Tongue (tissue), 3 donors: ENCODE measurements at places on chromosomes 5 and 9. TPM values are rescaled to one million over a fixed set of nuclear protein-coding genes. Genes with fewer than 3 reads are reported as not detected.

The PNPLA7 gene
- total RNA-seq, result 1.5 TPM

GRCh38 chr9:125521462-125522327 is 185.3 kb downstream of the MAPKAP1 start:
- no peak for DNase-seq

The STPG3 gene
- total RNA-seq, result not detected

The SEMA4D gene
- 35.8 TPM for total RNA-seq

The ZCCHC10 gene
- 26.4 TPM for total RNA-seq

- DNase-seq, result no peak
Observed at GRCh38 chr5:15487228-15487627, 12.8 kb upstream of the FBXL7 start.

- no peak for DNase-seq
Observed at GRCh38 chr5:149628221-149628620, 46.9 kb downstream of the ARHGEF37 start.

DNA sequence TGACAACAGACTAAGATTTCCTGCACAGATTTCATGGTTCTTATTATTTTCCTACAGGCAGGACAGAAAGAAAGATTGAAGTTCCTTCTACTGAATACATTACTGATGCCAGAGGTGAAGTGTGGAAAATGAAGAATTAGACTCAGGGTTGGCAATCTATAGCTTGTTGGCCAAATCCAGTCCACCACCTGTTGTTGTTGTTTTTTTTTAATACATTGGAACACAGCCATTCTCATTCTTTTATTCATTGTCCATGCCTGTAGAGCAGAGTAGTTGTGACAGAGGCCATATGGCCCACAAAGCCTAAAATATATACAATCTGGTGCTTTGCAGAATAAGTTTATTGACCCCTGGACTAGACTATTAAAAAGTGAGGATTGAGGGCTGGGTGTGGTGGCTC is 5.8 kb upstream of the PLPPR1 start:
- DNase-seq, result peak; percentile 76

The OR1L4 gene
- total RNA-seq, result not detected

The EMB gene
- 7.9 TPM for total RNA-seq

- DNase-seq, result no peak
Observed at GRCh38 chr5:169569513-169569912, 14.1 kb upstream of the SPDL1 start.

The LCNL1 gene
- 0.31 TPM for total RNA-seq

The ACTBL2 gene
- total RNA-seq, result not detected

GRCh38 chr5:134006115-134006514 is 1.3 kb upstream of the VDAC1 start:
- no peak for DNase-seq

DNA sequence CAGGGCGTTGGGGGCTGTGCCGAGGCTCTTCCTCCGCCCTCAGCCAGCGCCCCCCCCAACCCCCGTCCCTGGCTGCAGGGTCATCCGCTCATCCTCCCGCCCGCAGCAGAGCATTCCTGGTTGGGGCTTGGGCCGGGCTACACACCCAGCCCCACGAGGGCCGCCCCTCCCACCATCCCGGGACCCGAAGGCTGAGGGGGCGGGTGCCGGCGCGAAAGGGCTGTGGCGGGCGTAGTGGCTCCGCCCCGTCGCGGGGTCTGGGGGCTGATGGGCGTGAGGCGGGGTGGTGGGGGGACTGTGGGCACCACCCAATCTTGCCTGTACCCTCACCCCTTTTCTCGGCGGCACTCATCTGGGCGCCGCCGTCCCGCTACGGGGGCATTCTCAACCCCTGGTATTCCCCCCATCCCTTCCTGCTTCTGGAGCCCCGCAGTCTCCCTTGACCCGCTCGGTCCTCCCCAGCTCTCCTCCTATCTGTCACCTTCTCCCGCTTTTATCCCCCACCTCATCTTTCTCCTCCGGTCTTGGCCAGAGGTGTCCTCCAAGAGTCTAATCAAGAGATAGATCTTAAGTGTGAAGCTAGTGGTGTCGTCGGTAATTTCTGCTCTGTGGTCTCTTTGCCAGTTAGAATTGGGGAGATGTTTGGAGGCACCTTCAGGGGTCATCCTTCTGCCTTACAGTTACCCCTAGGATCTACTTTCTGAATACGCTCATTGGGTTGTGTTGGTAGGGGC is 1.6 kb downstream of the FER start:
- peak; percentile 83 for DNase-seq

The ENG gene
- 11.6 TPM for total RNA-seq

DNA sequence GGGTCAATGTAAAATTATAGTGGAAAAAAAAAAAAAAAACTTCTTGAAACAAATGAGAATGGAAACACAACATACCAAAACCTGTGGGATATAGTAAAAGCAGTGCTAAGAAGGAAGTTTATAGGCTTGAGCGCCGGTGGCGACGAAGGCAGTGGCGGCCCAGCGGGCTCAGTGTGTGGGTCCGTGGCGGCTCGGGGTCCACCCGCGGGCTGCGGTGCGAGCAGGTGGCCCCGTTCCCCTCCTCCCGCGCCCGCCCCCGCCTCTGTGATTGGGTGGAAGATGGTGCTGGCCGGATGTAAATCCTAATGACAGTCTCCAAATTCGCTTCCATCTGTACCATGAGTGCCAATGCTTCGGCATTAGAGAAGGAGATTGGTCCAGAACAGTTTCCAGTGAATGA is 57.5 kb upstream of the TLX3 start:
- DNase-seq, result no peak

DNA sequence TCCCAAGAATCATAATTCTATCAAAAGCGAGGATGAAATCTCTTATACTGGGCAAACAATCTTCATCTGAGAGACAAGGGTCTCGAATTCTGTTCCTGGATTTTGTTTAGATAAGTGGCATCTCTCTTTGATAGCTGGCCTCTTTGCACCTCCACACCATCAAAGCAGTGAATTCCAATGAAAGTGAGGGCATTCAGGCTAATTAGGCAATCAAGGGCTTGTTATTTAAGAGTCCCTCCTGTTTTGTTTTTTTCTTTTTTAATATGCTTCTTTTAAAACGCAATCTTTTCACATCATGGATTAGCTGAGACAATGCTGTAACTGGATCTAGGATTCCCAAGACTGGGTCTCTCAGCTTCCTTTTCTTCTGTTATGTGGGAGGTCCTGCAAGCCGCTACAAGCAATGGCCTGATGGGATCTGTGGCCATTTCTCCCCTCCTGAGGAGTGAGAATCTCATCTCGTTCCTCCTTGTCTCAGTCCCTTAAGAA is 67.9 kb downstream of the TNC start:
- no peak for DNase-seq

The IL13 gene
- total RNA-seq, result not detected

The NMUR2 gene
- not detected for total RNA-seq

- no peak for DNase-seq
Observed at GRCh38 chr9:77909306-77909705, 122.3 kb downstream of the GNAQ start.

The RFESD gene
- total RNA-seq, result 0.62 TPM

GRCh38 chr5:160174780-160175437 is 54.4 kb upstream of the FABP6 start:
- DNase-seq, result peak; percentile 31

The KIAA0825 gene
- 13.1 TPM for total RNA-seq

GRCh38 chr9:115195912-115196311 is 78.0 kb upstream of the TNC start:
- no peak for DNase-seq
